SK-N-SH (cell line): ENCODE measurements at places on chromosomes 5 and 9. TPM values are rescaled to one million over a fixed set of nuclear protein-coding genes. Genes with fewer than 3 reads are reported as not detected.

DOK3 gene
- 1.9 and 2.2 TPM in 2 replicates for polyA plus RNA-seq

NMUR2 gene
- polyA plus RNA-seq, result not detected in 2 replicates

DNA sequence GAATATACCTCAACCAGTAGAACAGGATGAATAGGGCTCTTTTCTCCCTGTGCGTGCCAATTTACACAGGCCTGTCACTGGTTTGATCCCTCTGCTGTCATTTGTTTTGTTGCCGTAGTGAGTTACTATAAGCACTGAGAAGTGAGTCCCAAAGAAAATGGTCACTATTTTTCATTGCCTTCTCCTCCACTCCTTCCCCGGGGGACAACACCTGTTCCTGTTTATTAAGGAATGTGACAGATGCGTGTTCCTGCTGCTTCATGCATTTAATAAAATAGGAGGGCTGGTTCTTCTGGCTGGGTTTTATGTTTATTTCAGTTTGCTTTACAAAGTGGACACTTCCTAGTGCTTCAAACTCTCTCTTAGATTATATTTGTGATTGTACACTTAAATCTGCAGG lies 6.4 kb downstream of the THBS4 start:
- H3K4me3 ChIP-seq, result no peak overlapping the region
- H3K4me1 ChIP-seq, result no peaks in the 10 kb centered on the region
- DNase-seq, result no peak
- H3K36me3 ChIP-seq, result no peaks in the 10 kb centered on the region
- no peak overlapping the region for H3K27ac ChIP-seq
- no peaks in the 10 kb centered on the region; the same call in 1 of the 2 replicates for H3K27me3 ChIP-seq

DNA sequence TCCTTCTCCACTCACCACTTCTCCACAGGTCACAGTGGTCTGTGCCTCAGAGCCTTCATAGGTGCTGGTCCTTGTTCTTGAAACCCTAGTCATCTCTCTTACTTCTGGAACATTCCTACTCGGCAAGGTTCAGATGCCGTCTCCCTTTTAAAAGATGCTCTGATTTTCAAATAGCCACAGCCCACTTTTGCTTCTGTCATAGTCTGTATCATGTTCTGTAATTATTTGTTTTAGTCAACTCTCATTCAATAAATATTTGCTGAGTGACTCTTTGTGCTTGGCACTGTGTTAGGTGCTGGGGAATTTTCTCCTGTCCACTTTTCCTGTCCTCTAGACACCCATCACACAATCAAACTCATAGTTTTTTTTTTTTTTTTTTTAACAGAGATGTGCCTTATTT lies 181.3 kb upstream of the IL12B start:
- no peak overlapping the region for H3K27ac ChIP-seq
- peaks cover 4% of the 10 kb centered on the region; the same call in 1 of the 2 replicates for H3K4me1 ChIP-seq
- DNase-seq, result no peak
- no peaks in the 10 kb centered on the region for H3K36me3 ChIP-seq
- no peaks in the 10 kb centered on the region for H3K27me3 ChIP-seq

- H3K4me3 ChIP-seq, result no peak overlapping the region
- H3K27me3 ChIP-seq, result no peaks in the 10 kb centered on the region
- no peak overlapping the region for H3K27ac ChIP-seq
- DNase-seq, result no peak
- peaks cover 6% of the 10 kb centered on the region; the same call in 1 of the 2 replicates for H3K4me1 ChIP-seq
These were observed 2.9 kb downstream of the DPH7 start for GRCh38 chr9:137575716-137576411.

DNA sequence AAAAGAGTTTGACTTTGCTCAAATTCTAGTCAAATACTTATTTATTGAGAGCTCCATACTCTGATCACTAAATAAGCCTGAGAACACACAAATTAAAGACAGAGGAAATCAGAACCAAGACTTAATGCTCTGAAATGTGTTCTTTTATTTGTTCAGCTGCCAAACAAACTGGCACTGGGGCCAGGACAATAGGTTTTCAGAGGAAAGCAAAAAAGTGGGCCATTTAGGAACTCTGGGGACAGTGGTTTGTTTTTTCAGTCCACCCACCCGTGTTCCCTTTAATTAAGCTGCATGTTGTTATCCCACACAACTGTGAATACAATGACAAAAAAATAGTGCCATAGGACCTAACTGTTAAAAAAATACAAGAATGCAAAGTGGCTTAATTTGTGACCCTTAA lies 95.4 kb upstream of the RETREG1 start:
- no peaks in the 10 kb centered on the region for H3K27me3 ChIP-seq
- no peak overlapping the region for H3K27ac ChIP-seq
- peaks cover 16% of the 10 kb centered on the region; the same call in 1 of the 2 replicates for H3K36me3 ChIP-seq
- DNase-seq, result no peak
- no peak overlapping the region for H3K4me3 ChIP-seq
- H3K4me1 ChIP-seq, result peaks cover 13% of the 10 kb centered on the region

DNA sequence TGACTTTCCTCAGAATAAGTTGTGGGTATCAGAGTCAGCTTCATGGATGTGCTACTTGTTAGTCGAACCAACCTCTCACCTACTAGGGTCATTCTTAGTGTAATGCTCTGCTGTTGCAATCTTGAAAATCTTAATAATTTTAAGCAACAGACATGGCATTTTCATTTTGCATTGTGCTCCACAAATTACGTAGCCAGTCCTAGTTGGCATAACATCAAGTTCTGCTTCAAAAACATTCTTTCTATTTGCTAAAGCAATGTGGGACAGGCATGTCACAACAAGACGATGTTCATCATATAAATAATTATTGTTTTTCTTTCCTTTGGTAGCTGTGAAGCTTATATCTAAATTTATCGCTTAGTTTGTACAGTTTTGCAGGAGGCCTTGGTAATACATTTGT lies 39.3 kb upstream of the CDH12 start:
- H3K27me3 ChIP-seq, result no peaks in the 10 kb centered on the region; the same call in 1 of the 2 replicates
- DNase-seq, result no peak
- no peaks in the 10 kb centered on the region for H3K4me1 ChIP-seq
- H3K4me3 ChIP-seq, result no peak overlapping the region
